Daoy (cell line): ENCODE measurements at places on chromosomes 2 and 18. TPM values are rescaled to one million over a fixed set of nuclear protein-coding genes. Genes with fewer than 3 reads are reported as not detected.

The CLEC4F gene
- not detected in 2 replicates for total RNA-seq

The IL36G gene
- total RNA-seq = 0.80 TPM in 1 of 2 replicates, not detected in the other

- no peak for DNase-seq
Observed at GRCh38 chr2:112339986-112340385, 64.6 kb downstream of the ZC3H6 start.

- DNase-seq = peak; percentile 62
Observed at GRCh38 chr2:118387509-118387908, 299.2 kb downstream of the INSIG2 start.

GRCh38 chr18:57210107-57210715, 63.3 kb downstream of the BOD1L2 start:
- peak; percentile 89 for DNase-seq
